Hypothalamus (tissue), 51 donors: ENCODE measurements at places on chromosomes 16 and 17.
A peak's percentile ranks its signal among the peaks of the same experiment; 100 is the strongest.

DNA sequence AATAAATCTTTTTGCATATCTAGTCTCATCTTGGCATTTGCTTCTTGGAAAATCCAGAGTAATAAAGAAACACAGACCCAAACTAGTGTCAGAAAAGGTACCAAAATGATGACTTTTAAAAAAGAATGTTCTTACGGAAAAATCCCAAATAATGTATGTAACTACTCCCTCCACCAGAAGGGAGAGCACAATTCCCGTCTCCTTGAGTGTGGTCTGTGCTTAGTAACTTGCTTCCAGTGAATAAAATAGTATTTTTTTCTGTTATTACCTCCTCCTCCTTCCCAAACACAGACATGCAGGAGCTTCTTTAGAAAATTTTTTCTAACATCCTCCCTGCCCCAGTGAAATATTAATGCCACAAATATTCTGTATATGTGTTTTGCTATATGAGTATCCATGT lies 358.1 kb downstream of the ZFHX3 start:
- no peak for DNase-seq

DNA sequence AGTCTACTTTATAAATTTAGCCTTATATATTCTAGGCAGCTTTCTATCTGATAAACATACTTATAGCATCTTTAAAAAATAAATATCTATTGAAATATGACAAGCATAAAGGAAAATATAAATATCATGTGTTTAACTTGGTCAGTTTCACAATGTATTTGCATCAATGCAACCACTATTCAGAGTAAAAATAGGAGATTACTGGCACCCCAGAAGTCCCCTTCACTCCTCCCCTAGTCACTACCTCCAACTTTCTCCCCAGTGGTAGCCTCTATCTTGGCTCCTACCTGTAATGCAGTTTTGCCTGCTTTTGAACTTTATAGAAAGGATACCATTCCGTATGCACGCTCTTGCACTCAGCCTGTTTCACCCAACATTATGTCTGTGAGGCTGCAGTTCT lies 3.2 kb upstream of the NOD2 start:
- no peak for DNase-seq

GRCh38 chr16:24635900-24636610 lies 93.4 kb upstream of the TNRC6A start:
- peak; percentile 10 for DNase-seq

GRCh38 chr17:83064021-83064731 lies 15.2 kb upstream of the METRNL start:
- DNase-seq, result no peak

GRCh38 chr16:17607075-17607509 lies 136.3 kb upstream of the XYLT1 start:
- DNase-seq, result no peak

- no peak for DNase-seq
Observed at GRCh38 chr16:79217375-79218011, 383.0 kb downstream of the MAF start.

- peak; percentile 26 for DNase-seq
Observed at GRCh38 chr16:14263011-14263410, 191.9 kb downstream of the MRTFB start.

DNA sequence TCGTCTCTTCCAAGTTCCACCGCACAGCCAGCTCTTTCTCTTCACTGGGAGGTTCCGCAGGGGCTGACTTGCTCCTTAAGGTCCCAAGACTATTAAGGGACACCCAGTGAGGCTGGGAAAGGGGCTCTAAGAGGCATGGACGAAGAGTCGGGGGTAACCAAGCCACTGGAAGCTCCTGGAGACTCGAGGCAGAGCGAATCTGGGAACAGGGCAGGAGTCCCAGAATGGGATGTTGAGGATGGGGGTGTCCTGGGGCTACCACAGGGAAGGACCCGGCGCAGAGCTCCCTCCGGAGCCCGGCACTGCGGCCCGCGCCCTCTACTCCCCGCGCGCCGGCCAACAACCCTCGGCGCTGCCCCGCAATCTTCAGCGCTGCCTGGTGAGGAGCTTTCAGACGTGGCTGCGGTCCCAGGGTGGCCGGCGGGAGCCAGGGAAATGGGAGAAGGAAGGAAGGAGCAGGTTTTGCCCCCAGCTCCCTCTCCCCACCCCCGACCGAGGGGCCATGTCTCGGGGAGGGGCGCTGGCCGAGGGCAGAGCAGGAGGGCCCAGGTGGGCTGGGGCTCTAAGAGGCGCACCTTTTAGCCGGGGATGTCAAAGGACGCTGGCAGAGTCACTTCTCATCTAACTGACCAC lies 581 bp downstream of the CHST5 start:
- no peak for DNase-seq

DNA sequence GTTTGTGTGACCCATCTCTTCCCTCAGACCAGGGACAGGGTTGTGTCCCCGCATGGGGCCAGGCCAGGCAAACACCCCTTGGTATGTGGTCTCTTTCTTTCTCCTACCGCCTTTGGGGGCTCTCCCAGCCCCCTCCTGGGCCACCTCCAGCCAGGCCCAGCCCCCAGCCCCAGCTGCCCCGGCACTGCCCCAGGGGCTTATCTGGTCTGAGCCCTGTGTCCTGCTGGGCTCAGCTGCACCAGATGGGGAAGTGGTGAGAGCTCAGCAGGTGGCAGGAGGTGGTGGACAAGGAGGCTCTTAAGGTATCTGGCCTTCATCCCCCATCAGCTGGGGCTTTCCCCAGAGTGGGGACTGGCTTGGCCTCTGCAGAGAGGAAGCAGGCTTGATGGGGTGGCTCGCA lies 8.7 kb downstream of the ADAM11 start:
- DNase-seq, result no peak

GRCh38 chr16:66881964-66882508 lies 1.7 kb downstream of the PDP2 start:
- no peak for DNase-seq

DNA sequence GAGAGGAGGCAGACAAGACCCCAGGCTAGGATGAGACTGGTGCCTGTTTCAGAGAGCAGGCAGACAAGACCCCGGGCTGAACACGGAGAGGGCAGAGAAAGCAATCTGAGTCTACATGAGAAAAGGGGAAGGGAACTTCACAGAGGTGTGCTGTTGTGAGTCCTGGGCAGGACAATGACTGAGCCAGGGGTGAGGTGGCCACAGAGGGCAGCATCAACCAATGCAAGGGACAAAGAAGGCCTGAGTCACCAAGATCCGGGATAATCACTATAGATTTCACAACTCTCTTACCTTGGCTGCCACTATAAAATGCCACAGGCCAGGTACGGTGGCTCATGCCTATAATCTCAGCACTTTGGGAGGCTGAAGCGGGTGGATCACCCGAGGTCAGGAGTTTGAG lies 89.0 kb downstream of the SLC39A11 start:
- no peak for DNase-seq

DNA sequence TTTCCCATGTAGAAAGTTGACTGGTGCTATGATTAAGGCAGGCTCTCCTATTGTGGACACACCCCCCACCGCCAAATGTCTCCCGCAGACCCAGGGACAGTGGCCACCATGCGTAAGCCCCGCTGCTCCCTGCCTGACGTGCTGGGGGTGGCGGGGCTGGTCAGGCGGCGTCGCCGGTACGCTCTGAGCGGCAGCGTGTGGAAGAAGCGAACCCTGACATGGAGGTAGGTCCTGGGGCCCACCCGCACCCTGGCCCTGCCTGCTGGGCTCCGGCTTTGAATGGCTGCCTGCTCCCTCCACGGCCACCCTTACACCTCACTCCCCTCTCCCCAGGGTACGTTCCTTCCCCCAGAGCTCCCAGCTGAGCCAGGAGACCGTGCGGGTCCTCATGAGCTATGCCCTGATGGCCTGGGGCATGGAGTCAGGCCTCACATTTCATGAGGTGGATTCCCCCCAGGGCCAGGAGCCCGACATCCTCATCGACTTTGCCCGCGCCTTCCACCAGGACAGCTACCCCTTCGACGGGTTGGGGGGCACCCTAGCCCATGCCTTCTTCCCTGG lies 3.6 kb downstream of the MMP25 start:
- no peak for DNase-seq

- DNase-seq, result no peak
Observed at GRCh38 chr17:82876149-82876548, 36.3 kb upstream of the ZNF750 start.

DNA sequence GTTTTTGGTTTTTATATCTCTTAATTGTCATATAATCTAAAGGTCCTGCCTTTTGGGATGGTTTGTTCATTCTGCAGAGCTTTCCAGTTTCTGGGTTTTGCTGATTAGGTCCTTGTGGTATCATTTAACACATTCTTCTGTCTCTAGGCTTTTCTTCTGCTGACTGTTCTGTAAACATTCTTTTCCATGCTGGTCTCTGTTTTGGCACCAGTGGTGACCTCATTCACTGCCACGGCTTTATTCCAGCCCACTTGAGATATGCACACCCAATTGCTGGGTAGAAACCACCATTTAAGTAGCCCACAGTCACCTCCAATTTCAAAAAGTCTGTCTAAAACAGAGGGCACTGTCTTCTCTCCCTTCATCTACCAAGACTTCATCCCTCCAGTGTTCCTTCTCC lies 31.1 kb upstream of the COX10 start:
- no peak for DNase-seq

DNA sequence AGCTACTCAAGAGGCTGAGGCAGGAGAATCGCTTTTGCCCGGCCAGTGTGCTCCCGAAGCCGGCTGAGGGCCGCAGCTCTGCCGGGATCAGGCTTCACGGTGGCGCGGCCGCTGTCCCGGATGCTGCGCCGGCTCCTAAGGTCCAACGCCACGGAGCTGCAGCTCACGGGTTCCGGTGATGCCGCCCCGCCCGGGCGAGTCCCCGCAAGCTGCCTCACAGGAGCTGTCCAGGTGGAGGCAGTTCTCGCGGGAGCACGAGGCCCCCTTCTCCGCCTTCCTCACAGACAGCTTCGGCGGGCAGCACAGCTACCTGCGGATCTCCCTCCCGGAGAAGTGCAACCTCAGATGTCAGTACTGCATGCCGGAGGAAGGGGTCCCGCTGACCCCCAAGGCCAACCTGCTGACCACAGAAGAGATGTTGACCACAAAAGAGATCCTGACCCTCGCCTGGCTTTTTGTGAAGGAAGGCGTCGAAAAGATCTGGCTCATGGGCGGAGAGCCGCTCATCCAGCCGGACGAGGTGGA lies 111.4 kb upstream of the SIAH1 start:
- DNase-seq, result no peak

GRCh38 chr16:83402160-83402814 lies 405.5 kb upstream of the HSBP1 start:
- DNase-seq, result no peak

DNA sequence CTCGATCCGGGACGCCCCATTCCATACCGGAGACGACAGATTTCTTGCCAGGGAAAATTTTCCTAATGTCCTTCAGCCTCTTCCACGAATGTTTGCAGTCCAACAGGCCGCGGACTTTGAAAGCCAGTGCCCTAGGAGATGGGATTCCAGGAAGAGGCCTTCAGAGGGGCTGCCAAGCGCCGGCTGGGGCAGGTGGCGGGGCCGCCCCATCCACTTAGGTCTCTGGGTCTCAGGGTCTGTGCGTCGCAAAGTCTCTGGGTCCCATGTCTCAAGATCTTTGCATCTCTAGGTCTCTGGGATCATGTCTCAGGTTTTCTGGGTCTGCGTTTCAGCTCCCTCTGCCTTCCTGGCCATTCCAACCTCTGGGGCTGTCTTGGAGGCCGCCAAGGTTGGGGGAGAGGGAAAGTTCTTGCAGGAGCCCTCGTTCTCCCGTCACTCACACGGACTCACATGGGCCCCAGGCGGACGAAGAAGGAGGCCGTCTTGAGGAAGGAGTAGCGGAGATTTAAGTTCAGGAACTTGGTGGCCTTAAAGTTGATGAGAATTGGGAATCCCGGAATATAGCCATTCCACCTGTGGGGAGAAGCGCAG lies 7.2 kb downstream of the ALOX12B start:
- no peak for DNase-seq

GRCh38 chr16:2335286-2335895 lies 5.1 kb downstream of the ABCA3 start:
- DNase-seq, result no peak

DNA sequence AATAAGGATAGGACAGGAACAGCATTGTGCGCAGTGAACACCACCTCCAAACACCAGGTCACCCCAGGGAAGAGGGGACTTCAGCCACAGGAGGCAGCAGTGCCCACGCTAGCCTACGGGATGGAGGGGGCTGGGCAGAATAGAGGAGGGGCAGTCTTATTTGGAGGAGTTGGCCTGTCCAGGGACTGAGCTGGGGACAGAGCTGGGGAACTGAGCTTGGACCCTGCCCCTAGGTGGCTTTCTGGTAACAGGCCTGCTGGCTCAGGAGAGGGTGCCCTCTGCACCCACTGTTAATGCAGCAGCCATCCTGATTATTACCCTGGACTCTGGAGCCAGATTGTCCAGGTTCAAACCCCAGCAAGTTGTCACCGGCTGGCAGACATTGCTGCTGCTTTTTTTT lies 9.3 kb downstream of the CCDC102A start:
- no peak for DNase-seq

DNA sequence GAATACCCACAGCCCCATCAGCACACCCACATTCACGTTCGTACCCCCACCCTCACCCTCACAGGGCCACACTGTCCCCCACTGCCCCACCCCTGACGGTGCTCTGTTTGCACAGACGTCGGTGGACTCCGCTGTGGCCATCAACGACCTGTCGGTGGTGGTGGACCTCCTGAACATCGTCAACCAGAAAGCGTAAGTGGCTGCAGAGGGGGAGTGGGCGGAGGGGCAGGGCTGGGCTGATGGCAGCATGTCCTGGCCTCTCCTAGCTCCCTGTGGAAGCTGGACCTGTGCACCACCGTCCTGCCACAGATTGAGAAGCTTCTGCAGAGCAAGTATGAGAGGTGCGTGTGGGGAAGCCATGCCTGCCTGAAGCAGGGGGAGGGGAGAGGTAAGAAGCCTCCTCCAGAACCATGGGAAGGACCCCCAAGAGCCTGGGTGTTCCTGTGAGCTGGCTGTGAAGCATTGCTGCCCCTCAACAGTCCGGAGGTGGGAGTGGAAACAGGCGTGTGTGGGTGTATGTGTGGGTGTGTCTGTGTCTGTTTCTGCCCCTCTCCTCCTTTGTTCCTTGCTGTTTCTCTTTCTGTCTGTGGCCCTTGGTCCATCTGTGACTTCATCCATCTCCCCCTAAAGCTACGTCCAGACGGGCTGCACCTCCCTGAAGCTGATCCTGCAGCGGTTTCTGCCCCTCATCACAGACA lies 20.3 kb downstream of the KATNB1 start:
- DNase-seq, result no peak
